ENCODE measurements at places on chromosomes 7 and 10.

DNA sequence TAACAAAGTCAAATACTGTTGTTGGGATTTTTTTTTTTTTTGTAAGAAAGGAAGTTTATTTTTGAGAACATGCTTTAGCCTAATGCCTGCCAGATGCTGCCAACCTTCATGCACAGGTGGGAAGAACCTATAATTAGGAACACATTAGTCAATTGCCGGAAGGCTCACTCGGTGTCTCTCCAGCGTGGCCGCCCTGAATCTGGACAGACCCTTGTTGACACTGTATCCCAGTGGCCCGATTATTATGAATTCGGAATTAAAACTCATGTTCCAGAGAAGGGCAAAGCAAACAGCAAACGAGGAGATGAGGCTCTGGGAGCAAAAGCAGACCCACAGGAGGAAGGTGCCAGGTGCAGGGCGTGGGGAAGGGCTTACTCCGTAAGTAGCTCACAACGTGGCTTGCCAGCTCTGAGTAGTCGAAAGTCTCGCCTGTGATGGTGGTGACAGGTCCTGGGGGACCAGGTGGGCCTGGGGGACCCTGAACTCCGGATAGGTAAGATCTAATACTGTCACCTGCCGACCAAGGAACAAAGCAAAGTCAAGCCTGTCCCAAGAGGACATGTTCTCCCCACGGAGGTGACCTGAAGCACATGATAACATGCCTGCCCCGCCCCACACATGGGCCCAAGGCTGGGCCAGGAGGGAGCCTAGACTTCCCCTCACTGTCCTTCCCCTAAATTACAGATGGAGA is 48.3 kb downstream of the COL17A1 start:
- DNase-seq = no peak

DNA sequence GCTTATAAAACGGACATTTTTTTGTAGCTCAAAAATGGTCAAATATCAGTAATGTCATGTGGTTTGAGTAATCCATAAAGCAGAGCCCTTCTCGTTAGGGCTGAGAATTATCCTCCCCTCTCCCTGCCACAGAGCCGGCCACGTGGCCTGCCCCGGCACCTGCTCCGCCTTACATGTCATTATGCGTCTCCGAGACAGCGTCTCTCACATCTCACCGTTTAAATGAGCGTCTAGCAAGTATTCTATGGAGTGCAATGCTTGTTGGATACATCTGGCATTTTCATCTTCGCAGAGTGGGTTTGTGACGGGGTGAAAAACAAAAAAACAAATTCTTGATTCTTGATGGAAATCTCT is 86.1 kb downstream of the CUX1 start:
- DNase-seq = no peak

DNA sequence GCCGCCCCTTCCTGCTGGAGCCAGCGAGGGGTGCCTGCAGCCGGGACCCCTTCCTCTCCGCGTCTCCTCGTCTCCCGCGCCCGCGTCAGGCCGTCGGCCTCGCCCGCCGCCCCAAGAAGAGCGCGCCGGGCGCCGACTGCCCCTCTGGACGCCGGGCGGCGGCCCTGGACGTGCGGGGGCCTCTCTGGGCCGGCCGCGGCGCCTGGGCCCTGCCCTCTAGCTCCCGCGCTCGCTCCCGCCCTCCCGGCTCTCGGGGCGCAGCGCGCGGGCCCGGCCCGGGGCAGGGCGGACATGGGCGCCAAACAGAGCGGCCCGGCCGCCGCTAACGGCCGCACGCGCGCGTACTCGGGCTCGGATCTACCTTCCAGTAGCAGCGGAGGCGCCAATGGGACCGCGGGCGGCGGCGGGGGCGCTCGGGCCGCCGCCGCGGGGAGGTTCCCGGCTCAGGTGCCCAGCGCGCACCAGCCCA is 704 bp downstream of the ZNRF2 start:
- DNase-seq = peak; percentile 54

DNA sequence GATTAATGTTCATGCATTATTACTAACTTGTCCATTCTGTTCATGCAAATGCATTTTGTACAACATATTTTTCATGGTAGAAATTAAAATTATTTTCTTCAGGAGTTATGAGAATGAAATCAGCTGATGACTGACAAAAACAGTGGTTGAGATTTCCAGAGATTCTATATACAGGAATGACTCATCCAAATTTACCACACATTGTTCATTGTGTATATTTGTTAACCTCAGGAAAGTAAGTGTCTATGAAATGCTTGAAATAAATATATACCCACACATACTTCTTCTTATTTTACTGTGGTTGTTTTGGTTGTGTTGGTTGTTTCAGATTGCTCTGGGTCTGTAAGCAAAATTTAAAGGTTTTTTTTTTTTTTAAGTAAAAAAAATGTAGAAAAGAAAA is 108.1 kb upstream of the SP8 start:
- DNase-seq = no peak

GRCh38 chr10:60964257-60965235 is 20.6 kb upstream of the RHOBTB1 start:
- peak; percentile 88 for DNase-seq

- DNase-seq = peak; percentile 72
Observed at GRCh38 chr10:112639298-112639697, 192.3 kb downstream of the VTI1A start.

- DNase-seq = no peak
Observed at GRCh38 chr7:38481401-38481800, 149.8 kb downstream of the AMPH start.

DNA sequence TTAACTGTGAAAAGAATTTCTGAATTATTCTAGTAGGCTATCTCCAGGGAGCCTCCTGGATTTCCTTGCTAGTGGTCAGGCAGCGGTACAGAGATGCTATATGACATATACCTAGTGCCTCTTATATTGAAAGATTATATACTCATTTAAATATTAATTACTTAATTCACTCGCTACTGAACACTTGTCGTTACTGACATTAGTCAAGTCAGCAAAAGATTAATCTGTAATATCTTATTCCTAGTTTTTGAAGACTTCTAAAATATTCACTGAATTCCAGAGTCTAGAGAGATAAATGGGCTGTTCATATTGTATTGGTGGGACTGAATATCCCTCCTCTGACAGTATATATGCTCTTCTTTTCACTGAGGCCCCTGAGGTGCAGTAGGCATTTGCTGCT is 2.9 kb downstream of the SEMA3E start:
- no peak for DNase-seq

- DNase-seq = no peak
Observed at GRCh38 chr10:14371581-14371980, 40.9 kb upstream of the FRMD4A start.

DNA sequence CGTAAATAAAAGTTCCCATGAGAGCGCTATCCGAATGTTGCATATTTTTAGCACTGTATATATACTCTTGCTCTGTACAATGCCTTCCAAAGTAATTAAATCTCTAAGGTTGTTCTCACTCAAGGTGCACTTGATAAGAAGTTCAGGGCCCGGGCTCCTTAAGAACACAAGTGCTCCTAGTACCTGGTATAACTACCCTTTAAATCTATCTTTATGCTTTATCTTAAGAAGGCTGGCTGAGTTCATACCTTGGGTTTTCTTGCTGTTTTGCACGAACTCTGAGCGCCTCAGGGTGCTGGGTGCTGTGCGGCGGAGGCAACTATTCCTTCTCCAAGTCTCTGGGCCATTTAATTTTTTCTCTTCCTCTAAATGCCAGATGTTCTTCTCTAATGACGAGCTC is 80.4 kb downstream of the DNMBP start:
- no peak for DNase-seq

DNA sequence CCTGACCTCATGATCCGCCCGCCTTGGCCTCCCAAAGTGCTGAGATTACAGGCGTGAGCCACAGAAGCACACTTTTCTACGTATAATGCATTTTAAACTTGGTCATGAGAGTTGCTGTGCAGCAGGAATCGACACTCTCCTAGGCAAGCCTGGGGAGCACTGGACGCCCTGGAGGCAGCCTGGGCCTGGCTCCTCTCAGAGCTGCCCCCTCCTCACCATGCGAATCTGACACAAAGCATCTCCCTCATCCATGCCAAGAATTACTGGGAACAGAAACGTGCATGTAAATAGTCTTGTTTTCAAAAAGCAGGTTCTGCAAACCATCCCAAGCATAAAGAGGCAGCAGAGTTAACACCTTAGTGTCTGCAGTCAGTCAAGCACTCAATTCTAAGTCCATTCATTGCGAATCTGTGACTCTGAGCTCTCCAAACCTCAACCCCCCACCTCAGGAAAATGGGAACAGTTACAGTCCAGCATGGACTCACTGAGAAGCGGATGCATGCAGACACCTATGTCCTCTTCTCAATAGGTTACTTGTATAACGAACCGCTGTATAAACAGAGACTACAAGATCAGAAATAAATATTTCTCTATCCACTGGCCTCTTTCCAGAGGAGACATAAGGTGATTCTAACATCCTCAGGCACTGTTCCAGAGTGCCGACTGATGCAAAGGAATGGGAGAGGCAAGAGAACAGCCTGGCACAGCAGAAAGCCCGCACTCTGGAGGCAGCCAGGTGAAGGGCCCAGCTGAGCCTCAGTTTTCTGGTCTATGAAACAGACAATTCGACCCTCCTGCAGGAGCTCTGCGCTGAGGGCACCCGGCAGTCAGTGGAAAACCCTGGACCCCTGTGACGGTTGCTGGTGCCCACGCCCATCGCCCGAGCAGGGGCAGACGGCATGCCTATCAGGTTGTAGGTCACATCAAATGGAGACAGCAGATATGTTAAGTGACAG is 68.9 kb downstream of the MAD1L1 start:
- DNase-seq = no peak

DNA sequence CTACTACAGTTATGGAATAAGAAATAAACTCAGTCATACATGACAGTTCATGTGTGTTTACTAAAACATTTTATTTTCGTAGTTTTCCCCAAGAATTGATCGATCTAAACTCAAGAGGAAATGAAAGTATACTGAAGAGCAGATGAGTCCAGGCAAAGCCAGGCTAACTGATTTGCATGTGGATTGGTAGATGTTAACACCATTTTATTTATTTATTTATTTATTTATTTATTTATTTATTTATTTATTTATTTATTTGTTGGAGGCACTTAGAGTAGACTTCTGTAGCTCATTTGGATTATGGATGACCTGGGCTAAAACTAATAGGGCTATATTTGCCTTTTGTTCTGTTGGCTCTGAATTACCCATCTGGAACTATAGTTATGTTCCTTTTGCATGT is 68.5 kb upstream of the DKK1 start:
- DNase-seq = no peak

GRCh38 chr10:87685832-87686574 is 26.3 kb downstream of the PAPSS2 start:
- DNase-seq = no peak

DNA sequence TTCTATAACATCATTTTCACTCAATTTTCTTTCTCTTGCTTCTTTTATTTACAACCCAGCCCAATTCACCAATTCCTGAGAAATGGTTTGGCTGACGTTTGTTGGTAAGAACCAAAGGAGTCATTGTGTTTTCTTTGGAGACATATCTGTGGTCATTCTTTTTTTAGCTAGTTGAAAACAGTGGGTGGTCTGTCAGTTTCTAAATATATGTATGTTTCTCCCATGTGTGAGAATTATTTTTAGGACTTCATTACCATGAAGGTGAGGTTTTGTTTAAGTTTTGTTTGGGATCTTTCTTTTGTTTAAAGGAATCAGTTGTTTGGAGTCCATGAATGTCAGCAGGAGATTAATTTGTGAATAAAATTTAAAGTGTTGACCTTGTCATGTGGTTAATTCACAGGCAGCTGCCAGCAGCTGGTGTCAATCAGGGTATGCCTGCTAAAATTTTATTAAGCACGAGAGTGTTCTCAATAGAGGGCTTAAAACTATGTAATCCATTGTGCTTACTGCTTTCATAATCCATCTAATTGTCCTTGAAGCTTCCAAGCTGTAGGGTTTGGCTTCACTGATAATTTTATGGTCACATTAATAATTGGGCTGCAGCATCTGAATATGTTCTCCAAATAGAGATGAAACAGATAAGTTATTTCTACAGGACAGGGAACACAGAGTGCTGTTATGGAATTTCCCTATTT is 38.7 kb downstream of the INSYN2A start:
- no peak for DNase-seq

GRCh38 chr7:101208794-101209193 is 8.0 kb upstream of the MOGAT3 start:
- DNase-seq = no peak

DNA sequence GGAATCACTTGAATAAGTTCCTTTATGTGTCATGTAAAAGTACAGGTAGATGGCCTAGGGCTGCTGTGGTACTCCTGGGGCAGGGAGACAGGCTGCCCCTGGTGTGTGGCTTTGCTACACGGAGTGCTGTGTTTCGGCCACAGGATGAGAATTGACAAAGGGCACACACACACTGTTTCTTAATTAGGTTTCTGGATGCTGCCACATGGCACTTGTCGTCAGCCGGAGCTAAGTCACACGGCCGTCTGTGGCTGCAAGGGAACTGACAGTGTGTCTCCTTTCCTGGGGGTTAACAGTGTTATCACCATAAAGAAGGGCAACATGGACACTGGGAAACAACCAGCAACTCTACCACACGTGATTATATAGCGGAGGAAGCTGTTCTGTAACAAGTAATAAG is 55.7 kb upstream of the CREB5 start:
- no peak for DNase-seq

DNA sequence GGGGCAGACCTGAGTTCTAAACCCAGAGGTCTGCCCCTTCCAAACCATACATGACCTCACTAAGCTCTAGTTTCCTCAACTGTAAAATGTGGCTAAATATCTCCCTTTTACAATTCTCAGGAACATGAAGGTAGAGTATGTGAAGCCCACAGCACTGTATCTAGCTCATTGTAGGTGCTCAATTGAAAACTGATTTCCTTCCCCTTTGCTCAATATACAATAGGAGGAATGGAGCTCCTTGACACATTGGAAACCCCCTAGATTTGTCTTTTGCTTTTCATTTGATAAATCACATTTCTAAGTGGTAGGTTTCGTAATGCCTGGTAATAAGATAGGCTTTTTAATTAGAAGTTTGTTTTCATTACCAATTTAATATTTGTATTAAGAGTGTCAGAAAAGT is 153.3 kb downstream of the ARID5B start:
- no peak for DNase-seq

GRCh38 chr7:98165827-98166667 is 45.2 kb upstream of the BHLHA15 start:
- DNase-seq = peak; percentile 42

Measured in ELR (cell line).